Natural killer cell (primary cell): ENCODE measurements at places on chromosomes 11 and 22. TPM values are rescaled to one million over a fixed set of nuclear protein-coding genes. Genes with fewer than 3 reads are reported as not detected.

DNA sequence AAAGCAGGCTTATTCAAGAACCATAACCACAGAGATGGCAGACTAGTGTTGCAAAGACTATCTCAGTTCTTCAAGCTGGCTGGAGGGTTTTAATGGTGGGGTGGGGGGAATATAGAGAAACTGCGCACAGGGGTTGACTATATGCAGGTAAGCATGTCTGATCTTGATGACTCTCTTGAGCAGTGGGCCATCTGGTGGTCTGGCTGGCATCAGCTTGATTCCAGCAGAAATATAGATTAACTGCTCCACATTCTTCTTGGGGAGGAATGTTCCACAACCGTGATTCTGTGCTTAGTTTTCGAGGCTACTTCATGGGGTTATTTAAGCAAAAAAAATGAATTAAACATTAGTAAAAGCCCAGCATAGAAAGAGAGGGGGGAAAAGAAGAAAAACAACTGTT, 158.8 kb upstream of the PGR start:
- H3K36me3 ChIP-seq = no peaks in the 10 kb centered on the region
- no peak overlapping the region for H3K27ac ChIP-seq

DNA sequence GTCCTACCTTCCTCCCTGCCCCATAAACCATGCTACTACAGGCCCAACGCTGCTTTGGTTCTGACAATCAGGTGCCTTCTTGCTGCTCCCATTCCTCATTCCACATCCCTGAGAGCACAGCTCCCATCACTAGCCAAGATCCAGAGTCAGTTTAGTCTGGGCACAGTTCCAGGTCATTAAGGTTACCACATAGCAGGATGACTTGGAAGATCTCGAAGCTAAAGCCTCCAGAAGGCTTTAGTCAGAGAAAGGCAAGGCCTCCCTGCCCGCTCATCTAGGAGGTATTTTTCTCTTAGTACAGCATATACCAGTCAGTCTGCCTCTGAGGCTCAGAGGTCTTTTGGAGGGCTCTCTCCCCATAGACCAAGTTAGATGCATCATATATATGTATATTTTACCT, 30.3 kb downstream of the TRIM66 start:
- peaks cover 39% of the 10 kb centered on the region for H3K36me3 ChIP-seq
- H3K27ac ChIP-seq = no peak overlapping the region
- no peak for DNase-seq

MIOX gene
- 0.23 TPM for total RNA-seq

- H3K27ac ChIP-seq = no peak overlapping the region
- DNase-seq = no peak
- peak overlapping the region; percentile 46 for H3K4me3 ChIP-seq
- peaks cover under 1% of the 10 kb centered on the region for H3K36me3 ChIP-seq
Observed at GRCh38 chr11:118530180-118530682, 761 bp upstream of the TMEM25 start.

GRCh38 chr11:16276251-16276650, 80.1 kb downstream of the SOX6 start:
- H3K36me3 ChIP-seq = no peaks in the 10 kb centered on the region
- DNase-seq = no peak
- H3K27ac ChIP-seq = no peak overlapping the region
- no peaks in the 10 kb centered on the region for H3K4me1 ChIP-seq
